ENCODE measurements at places on chromosomes 6 and 20.

DNA sequence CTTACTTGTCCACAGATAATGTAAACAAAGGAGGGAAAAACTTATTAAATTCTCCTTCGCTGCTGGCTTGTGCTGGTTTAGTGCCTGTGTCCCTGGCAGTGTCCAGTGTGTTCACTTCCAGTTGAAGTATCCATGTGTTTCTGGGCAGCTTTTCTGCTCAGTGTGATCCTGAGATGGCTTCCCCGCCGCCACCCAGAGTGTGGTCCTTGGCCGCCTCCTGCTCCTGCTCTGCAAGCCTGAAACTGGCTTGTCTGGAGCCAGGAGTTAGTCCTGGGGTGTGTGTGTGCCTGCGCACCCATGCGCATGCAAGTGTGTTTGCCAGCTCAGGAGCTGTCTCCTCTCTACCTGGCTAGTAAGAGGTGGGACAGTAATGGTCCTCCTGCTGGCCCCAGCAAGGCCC is 7.2 kb downstream of the BTBD3 start:
- no peak for DNase-seq

- DNase-seq: no peak
Observed at GRCh38 chr6:11389977-11390376, 147.6 kb upstream of the TMEM170B start.

DNA sequence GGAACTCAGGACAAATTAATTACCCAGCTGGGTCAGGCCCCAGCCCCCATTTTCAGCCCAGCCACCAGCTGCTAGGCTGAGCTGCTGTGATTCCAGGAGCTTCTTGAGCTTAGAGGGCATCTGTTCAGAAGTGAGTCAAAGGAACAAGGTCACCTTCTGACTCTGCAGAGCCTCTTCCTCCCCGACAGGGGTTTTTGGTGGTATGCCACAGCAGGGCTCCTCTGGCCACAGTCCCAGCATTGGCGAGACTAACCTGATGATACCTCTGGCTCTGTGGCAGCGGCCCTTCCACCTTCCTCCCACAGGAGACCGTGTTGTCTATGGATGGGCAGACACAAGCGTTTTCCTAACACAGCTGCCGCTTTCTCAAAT is 39.7 kb downstream of the ZC3H12D start:
- no peak for DNase-seq

- DNase-seq: no peak
Observed at GRCh38 chr6:63677282-63677681, 41.7 kb downstream of the PHF3 start.

Data from hematopoietic multipotent progenitor cell treated with erythropoietin and hydrocortisone succinate and interleukin-3 and kit ligand, for 8 days (in vitro differentiated cells).